ENCODE measurements at places on chromosomes 5 and 9.

- no peak for DNase-seq
Observed at GRCh38 chr5:109027983-109028607, 280.4 kb downstream of the FER start.

GRCh38 chr9:70135176-70135575 is 91.5 kb downstream of the MAMDC2 start:
- DNase-seq = no peak

DNA sequence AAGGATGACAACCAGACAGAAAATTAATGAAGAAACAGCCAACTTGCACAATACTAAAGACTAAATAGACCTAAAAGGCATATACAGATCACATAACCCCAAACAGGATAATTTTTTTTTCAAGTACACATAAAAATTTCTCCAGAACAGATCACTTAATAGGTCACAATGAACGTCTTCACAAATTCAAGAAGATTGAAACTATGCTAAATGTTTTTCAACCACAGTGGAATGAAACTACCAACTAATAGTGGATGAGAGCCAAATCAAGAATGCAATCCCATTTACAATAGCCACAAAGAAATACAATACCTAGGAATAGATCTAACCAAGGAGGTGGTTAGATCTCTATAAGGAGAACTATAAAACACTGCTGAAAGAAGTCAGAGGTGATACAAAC is 145.8 kb downstream of the TMEM232 start:
- no peak for DNase-seq

DNA sequence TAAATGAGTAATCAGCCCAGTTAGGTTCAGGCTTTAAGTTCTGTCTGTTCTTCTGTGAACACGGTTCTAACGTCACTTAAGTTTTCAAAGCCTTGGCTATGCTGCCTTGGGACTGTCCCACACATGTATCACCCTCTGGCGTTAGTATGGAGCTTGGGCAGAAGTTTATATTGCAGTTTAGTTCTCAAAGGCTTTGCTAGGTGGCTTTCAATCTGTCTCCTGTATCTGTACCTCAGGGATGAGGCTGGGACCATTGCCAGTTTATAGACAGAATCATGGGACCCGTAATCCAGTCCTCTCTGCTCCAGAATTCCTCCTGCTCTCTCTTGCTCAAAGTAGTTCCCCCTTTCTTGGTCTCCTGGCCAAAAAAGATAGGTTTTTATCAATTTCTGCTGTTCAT is 12.1 kb downstream of the C9orf40 start:
- DNase-seq = no peak

DNA sequence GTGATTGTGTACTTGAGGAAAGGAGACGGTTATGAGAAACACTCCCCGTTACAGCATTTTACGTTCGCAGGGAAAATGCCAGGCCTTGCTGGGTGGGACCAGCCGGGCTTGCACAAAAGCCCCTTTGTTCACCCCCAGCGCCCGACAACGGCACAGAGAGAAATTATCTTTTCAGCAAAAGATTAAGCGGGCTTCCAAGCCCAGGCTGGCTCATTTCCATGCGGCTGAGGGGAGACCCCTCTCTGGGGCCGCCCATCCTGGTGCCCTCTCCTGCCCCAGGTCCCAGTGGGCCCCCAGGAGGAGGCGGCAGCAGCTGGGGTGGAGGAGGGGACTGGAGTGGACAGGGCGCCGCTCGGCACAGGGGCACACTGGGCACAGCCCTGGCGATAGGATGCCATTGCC is 50.8 kb upstream of the NOTCH1 start:
- DNase-seq = no peak

DNA sequence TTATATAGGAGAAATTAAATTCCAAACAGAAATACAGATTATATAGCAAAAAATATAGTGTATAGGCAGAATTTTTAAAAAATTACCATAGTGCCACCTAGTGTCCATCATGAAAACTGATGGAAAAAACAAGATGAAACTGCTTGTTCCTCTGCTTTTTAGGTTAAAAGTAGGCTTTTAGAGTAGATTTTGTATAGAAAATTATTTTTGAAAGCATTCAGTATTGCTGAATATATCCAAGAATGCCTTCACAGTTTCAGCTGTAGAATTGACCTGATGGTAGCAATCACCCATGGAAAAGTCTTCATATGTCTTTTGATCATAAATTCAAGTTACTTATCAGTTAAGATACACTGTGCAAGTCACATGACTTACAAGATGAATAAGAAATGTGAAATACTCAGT is 19.7 kb downstream of the RIOK2 start:
- no peak for DNase-seq

- DNase-seq = peak; percentile 50
Observed at GRCh38 chr5:137735555-137736284, at the start of gene KLHL3. KLHL3 (minus strand) TSS chr5:137736089; CDS start chr5:137735646, 443 bp downstream.

DNA sequence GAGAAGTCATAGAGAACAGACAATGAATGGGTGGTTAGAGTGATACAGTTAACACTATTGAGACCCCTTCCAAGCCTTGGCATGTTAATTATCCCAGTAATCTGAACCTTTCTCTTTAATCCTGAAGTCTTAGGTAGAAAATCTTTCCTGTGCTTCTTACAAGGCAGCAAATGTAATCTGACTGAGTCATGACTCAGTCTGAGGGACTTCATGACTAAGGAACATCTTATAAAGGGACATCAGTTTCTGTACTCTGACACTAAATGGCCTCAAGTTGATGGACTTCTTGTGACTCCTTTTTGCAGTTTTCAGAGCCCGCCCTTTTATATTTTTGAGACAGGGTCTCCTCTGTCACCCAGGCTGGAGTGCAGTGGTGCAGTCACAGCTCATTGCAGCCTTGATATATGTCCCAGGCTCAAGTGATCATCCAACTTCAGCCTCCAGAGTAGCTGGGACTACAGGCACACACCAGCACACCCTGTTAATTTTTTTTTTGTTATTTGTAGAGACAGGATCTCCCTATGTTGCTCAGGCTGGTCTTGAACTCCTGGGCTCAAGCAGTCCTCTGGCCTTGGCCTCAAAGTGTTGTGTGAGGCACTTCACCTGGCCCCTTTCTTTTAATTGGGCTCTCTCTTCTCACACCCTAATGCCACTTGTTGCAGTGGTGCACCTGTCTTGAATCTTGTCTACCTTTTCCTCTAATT is 9.5 kb downstream of the EXOSC3 start:
- DNase-seq = no peak

- no peak for DNase-seq
Observed at GRCh38 chr9:15837079-15837679, 284.3 kb downstream of the CCDC171 start.

DNA sequence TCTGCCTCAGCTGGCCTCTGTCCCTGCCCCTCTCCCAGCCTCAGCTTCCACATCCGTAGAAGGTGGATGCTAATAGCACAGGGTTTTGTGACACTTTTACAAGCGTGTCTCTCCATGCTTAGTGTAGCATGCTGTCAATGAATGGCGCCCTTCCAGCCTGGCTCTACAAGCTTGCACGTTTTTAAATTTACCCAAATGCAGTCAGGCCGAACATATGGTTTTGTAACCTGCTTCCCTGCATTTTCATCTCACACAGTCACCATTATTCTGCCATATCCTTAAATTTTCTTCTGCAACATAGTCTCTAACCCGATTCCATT is 28.8 kb downstream of the FAM163B start:
- DNase-seq = no peak

DNA sequence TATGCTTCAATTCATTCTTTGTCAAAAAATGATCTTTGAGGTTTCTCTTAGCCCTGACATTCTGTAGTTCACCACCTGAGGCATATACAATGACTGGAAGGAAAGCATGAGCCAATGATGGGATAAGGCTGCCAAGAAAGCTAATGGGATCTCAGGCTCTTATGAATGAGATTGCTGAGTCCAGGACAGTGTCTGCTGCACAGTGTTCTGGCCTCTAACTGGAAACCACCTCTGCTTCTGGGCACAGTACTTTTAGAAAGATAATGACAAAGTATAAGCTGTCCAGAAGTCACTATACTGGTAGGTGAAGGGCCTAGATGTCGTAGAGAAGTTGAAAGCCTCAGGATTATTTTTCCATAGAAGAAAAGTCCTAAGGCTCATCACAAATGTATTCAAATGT is 69.1 kb upstream of the PAPPA start:
- DNase-seq = no peak

GRCh38 chr9:92617195-92617813 is 52.6 kb downstream of the IPPK start:
- no peak for DNase-seq

DNA sequence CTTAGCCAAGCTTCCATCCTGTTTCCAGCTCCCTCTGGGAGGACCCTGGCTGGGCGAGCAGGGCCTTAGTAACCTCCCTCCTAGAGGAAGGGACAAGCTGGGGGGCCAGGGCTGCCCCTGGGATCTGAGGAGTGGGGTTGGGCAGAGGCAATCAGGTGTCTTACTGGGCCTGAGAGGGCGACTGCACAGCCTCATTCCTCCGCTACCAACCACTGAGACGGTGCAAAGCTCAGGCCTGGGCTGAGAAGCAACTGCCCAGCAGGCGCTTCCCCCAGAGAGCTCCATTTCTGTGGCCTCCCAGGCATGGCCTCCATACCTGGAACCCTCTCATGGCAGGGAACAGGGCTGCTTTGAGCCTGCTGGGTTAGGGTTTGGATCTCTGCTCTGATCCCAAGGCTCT is 18.8 kb upstream of the GFPT2 start:
- DNase-seq = no peak

DNA sequence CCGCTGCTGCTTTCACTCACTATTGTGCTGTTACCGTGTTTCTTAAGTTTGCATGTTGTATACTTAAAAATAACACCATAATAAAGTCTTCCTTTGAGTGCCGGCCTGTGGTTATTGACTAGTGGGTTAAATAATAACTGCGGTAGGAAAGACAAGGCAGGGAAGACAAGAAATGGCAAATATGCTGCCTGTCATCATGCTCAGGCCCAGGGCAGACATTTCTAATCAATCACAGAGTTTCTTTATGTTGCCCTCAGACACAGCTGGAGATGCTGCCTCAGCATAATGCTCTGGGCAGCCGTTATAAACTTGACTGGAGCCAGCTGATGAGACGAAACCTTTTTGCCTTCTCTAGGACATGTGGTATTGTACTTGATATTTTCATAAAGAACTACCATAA is 215.0 kb downstream of the GAPVD1 start:
- no peak for DNase-seq

DNA sequence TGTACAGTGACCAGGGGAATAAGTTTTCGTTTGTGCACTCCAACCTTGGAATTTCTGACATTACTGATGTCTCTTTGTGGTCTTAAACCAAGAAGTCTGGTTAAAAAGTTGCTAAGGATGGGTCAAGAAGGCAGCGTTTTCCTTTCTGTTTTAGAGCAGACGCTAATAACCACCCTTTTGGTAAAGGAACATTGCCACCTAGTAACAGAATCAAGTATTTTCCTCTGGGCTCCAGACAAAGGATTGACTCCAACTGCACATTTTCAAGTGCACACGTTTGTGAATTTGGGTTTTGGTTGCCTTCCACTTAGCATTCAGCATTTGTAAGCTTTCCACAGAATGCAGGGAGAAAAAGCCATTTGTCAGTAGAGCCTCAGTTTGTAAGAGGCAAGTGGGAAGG is 22.2 kb upstream of the CEP78 start:
- no peak for DNase-seq

- DNase-seq = no peak
Observed at GRCh38 chr9:134288746-134289145, 37.5 kb upstream of the RXRA start.

DNA sequence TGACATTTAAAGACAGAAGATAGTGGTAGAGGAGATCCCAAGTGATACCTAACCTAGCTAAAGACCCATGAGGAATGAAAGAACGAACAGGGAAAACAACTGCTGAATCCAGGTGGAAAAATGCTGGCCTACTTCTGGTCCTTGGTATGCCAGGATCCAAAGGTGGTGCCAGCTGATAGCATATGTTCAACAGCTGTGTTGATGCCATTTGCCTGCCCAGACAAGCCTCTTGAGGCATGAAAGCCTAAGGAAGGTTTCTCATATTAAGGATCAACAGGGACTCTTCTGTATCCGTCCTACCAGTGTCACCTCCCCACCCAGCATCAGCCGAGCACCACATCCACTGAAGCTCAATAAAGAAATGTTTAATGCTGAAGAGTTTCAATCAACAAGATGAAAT is 225.7 kb upstream of the DMRT1 start:
- DNase-seq = no peak

- no peak for DNase-seq
Observed at GRCh38 chr9:137791947-137792346, 85.6 kb upstream of the CACNA1B start.

DNA sequence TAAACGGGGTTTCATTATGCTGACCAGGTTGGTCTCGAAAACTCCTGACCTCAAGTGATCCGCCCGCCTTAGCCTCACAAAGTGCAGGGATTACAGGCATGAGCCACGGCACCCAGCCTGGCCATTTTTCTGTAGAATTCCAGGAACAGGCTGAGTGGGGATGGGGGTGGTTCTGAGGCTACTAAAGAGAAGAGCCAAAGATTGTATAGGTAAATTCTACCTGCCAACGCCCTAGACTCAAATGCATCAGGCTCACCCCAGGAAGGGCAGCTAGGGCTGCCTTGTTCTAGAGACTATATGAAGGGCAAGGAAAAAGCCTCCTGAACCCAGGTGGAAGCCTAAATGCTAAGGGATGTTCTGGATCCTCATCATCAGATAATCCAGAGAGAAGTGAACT is 1.6 kb upstream of the C5orf52 start:
- no peak for DNase-seq

GRCh38 chr9:132366481-132366880 is 11.7 kb upstream of the SETX start:
- DNase-seq = no peak

GRCh38 chr5:58998544-58998943 is 415.7 kb downstream of the RAB3C start:
- DNase-seq = no peak

DNA sequence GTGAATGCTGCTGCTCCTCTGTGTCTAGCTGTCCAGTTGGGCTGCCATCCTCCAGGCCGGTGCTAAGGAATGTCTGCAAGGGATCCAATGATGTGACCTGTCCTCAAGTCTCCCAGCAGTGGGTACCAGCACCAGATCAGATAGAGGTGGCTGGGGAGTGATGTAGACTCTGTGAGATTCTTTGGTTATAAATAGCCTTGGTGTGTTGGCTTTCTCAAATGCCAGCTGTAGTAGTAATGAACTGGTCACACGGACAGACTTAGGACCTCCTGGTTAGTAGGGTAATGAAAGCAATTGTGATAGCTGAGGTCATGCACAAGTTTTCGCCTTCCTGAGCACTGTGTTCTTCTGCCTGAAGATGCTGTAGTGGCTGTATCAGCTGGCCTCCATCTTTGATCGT is 29.9 kb upstream of the RANBP6 start:
- no peak for DNase-seq

- no peak for DNase-seq
Observed at GRCh38 chr9:123027517-123027916, 6.0 kb upstream of the GPR21 start.

- no peak for DNase-seq
Observed at GRCh38 chr5:143306040-143306439, 97.4 kb downstream of the NR3C1 start.

- no peak for DNase-seq
Observed at GRCh38 chr9:107730666-107731065, 241.1 kb upstream of the KLF4 start.

- no peak for DNase-seq
Observed at GRCh38 chr5:176740131-176740701, 70.1 kb upstream of the UNC5A start.

GRCh38 chr9:88954066-88954465 is 37.2 kb upstream of the S1PR3 start:
- DNase-seq = no peak

GRCh38 chr9:84140535-84141101 is 160.0 kb downstream of the RMI1 start:
- peak; percentile 27 for DNase-seq
